Femur (tissue), 1 donor: ENCODE measurements at places on chromosomes 7 and 10.

DNA sequence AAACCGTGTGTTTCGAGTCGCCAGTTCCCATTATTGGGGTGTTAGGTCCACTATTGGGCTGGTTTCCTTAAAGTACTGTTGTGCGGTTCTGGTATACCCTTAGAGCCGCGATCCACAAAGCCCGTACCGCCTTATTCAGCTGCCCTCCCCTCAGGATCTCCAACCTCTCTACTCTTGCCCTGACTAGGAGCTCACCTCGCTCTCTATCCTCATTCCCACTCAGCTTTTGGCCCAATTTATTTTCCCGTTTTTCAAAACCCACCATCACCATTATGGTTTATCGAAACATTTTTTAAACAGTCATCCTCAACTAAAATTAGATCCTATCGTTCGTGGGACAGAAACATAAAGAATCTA is 461 bp upstream of the ETV1 start:
- no peak for DNase-seq

GRCh38 chr7:75563171-75563570 is 71.1 kb downstream of the SPDYE5 start:
- no peak for DNase-seq

DNA sequence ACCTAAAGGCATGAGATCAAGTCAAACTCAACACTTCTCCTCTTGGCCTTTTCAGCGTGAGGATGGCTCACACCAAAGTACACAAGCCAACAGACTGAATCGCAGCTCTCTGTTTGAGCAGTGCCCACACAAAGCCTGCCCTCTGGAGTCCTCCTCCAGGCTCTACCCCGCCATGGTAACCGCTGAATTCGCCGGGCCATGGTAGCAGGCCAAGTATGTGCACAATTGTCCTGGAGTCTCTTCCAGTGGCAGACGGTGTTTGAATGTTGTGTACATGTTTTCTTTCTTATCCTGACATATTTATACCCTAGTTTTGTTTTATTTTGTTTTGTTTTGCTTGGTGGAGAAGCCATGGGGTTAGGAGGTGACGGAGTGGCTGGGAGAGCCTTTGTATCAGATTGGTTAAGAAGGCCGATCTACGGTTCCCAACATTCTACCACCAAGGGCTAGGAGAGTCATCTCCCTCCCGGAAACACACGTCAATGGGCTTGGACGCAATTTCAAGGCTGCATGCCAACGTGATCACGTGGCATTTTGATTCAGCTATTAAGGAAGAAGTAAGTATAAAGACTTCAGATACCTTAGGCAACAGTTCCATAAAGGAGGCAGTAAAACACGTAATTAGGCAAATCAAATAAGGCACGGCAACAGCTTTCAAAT is 12.1 kb upstream of the SHH start:
- DNase-seq: no peak

DNA sequence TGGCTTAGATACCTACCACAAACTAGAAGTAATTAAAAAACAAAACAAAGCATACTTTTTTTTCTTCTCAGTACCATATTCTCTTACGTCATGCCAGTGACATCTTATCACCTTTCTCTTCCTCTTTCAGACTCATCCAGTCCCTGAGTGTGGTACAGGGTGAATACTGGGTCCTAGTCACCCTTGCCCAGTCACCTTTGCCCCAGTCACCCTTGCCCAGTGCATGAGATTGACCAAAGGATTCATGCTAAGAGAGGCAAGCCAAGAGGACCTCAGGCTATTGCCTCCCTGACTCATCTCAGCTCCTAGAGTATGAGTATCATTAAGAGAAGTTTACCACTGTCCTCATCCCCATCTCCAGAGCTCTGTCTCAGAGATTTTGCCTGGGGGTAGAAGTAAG is 10.0 kb upstream of the TSPAN12 start:
- DNase-seq: no peak

DNA sequence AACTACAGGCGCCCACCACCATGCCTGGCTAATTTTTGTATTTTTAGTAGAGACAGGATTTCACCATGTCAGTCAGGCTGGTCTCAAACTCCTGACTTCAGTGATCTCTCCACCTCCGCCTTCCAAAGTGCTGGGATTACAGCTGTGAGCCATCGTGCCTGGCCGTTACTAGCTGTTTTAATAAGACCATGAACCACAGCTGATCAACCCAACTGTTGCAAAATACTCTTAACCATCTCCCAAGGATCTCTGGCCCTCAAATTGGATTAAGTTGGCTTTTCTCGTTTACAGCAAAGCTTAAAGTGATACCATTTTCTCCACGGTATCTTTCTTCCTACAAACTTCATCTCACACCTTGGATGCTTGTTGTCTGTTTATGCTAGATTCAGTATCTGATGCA is 18.3 kb downstream of the ZFAND2A start:
- no peak for DNase-seq

DNA sequence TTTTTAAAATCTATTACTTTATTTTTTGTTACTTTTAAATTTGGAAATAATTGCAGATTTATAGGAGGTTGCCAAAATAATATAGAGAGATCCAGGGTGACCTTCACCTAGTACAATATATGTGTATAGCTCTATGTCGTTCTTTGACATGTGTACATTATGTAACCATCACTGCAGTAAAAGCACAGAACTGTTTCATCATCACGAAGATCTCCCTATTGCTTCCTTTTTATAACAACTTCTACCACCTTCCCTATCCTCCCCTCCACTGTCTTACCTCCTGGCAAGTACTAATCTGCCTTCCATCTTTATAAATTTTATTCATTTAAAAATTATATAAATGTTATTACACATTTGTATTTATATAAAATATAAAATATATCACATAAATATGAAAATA is 251.0 kb downstream of the AUTS2 start:
- no peak for DNase-seq

DNA sequence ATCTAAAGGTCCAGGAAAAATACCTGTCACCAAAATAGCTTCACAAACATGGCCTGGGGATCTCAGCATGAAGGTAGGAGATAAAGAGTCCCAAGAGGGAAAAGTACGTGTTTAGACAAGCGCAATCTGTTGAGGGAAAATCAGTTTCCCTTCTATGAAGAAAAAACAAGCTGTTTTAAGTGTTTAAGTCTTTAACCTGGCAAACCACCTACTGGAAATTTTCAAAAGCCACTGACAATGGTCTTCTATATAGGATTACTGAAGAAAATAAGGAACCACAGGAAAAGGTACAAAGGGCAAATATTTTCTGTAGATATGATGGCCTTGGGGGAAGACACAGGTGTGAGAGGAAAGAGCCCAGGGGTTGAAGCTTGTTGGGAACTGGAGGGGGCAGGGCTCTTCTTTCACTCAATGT is 21.2 kb downstream of the ALDH18A1 start:
- DNase-seq: no peak

DNA sequence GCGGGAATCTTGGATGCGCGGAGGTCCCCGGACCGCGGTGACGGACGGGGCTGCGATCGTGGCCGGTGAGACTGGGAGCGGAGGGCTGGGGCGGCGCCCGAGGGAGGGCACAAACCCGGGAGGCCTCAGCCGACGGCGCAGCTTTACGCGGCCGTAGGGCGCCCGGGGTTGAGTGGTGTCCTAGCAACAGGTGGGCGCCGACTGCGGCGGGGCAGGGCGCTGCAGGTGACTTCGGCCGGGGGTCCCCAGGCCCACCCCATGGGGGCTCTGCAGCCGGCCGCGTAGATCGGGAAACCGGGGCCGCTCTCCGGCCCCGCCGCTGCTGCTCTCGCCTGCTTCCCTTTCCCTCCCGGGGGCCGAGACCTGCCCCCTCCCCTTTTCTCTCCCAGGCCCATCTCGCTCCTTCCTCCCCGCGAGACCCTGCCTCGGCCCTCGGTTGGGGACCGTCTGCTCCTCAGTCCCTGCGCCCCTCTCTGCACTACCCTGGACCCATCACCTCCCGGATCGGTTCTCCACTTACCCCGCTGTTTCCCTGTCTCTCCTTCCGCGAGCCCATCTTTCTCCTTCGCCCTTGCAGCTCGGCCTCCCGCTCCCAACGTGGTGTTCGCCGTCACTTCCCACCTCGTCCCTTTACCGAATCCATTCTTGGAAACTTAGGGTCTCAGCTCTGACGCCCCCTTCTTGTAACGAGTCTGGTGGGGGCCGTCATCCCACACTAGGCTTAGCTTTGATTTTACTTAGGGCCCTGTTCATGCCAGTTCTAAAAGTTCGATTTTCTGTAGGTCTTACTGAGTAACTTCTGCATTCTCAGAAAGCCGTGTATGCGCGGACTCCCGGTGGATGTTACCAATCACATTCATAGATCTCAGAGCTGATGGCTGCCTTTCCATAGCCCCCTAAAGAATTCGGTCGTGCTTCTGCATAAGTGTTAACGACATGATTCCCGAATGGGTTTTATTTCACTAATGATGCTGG is 18.5 kb upstream of the ACBD5 start:
- peak; percentile 31 for DNase-seq

GRCh38 chr10:124678557-124679240 is 65.5 kb downstream of the FAM53B start:
- no peak for DNase-seq

DNA sequence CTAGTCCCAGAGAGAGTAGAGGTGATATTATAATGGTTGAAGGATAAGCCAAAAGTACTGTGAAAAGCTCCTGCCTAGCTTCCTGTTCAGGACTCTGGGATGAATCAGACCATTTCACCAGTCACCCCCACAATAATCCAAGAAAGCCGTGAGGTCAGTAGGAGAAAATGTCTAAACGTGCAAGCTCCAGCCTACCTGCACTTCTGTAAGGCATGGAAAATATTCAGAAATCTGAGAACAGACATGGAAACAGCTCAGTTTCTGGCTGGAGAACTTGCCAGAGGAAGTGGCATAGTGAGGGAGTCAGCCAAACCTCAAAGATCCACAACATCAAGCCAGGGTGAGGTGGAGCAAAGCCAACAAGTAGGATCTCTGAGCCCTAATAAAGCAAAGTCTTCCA is 58.2 kb downstream of the ELAPOR2 start:
- DNase-seq: peak; percentile 32

DNA sequence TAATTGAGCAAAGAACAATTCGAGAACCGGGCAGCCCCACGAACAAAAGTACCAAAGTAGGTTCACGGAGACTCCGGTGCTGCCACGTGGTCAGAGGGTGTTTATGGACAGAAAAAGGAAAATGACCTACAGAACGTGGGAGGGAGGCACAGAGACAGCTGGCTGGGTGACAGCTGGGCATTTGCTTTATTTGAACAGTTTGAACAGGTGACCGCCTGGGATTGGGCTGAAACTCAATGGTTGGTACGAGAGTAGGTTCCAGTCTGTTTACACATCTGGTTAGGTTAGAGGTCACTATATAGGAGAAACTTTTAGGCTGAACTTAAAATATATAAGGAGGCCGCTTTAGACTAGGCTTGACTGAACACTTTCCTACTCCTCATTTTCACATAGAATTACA is 50.6 kb upstream of the CELF2 start:
- DNase-seq: peak; percentile 36

- DNase-seq: no peak
Measured at GRCh38 chr7:67554986-67555385, 558.4 kb downstream of the TYW1 start.

GRCh38 chr7:153430931-153431330 is 621.3 kb upstream of the DPP6 start:
- DNase-seq: no peak

DNA sequence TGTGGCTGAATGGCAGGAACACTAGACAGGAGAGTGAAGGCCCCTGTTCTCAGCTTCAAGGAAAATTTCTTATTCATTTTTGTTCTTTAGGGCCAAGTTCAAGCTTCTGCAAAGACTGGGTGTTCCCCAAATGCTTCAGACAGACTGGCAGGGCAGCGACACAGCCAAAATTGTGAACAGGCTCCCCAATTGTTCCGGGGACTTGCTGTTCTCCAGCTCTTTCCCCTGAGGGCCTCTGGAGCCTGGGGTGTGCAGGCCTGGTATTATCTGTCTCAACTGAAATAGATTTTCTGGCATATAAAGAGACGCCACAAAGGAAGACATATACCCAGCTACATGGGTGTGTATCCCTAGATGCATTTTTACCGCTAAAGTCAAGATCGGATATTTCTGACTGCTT is 30.3 kb upstream of the PLCE1 start:
- DNase-seq: no peak

GRCh38 chr10:57880446-57881227 is 387.1 kb downstream of the IPMK start:
- no peak for DNase-seq

- peak; percentile 76 for DNase-seq
Measured at GRCh38 chr7:37311355-37311754, 137.3 kb downstream of the ELMO1 start.

GRCh38 chr7:33727315-33727714 is 178.0 kb upstream of the BMPER start:
- DNase-seq: no peak

DNA sequence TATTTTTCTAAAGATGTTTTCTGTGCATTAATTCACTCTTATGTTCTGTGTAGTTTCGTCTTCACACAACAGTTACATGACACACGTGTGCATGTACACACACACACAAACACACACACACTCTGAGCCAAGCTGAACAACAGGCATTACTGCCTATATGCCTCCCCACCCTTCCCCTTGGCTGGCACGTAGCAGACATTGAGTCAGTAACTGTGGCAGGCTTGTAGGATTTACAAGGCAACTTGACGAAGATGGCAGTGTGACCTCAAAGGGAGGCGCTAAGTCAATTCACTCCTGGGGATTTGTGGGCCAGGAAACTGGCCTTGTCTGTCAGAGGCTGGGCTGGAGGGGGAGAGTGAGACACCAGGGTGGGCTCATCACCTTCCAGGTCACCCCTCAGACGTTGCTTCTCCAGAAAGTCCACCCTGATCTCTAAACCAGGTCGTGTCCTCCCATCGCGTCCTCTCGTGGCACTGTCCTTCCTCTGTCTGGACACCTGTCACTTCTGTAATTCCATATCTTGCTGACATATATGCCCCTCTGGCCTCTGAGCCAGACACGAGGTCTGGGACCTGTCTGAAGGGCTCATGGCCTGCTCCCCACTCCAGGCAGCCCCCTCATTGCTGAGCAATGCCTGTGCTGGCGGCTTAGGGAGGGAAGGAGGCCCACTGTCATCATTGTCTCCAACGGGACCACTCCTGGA is 41.1 kb upstream of the INPP5A start:
- peak; percentile 22 for DNase-seq

GRCh38 chr10:26384600-26384999 is 53.5 kb upstream of the APBB1IP start:
- no peak for DNase-seq

- DNase-seq: no peak
Measured at GRCh38 chr10:71250842-71251241, 38.5 kb downstream of the UNC5B start.

GRCh38 chr10:51047857-51048256 is 26.4 kb upstream of the PRKG1 start:
- DNase-seq: no peak

GRCh38 chr10:72080042-72080975 is 8.0 kb downstream of the SPOCK2 start:
- no peak for DNase-seq

- DNase-seq: no peak
Measured at GRCh38 chr10:109696981-109697775, 226.1 kb downstream of the XPNPEP1 start.

- no peak for DNase-seq
Measured at GRCh38 chr7:95509199-95509598, 23.5 kb downstream of the ASB4 start.

DNA sequence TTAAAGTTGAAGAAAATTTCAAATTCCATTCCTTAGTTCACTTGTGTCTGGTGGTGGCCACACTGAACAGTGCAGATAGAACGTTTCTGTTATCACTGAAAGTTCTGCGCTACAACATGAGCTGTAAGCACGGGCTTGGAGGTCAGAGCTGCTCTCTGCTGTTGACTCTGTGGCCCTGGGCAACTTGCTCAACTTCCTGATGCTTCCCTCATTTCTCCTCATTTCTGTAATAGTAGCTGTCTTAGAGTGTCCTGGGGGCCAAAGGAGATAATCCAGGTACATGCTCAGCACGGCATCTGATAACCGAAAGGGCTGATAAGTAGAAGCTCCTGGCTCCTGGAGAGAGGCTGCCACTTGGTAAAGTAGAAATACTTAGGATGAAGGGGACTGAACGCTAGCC is 92.3 kb upstream of the DUSP5 start:
- no peak for DNase-seq
